ENCODE measurements at places on chromosomes 12 and 14.

GRCh38 chr12:43980627-43981191 is 144.8 kb downstream of the TMEM117 start:
- no peak for DNase-seq

GRCh38 chr14:22314183-22314820 is 274.7 kb downstream of the DAD1 start:
- no peak for DNase-seq

DNA sequence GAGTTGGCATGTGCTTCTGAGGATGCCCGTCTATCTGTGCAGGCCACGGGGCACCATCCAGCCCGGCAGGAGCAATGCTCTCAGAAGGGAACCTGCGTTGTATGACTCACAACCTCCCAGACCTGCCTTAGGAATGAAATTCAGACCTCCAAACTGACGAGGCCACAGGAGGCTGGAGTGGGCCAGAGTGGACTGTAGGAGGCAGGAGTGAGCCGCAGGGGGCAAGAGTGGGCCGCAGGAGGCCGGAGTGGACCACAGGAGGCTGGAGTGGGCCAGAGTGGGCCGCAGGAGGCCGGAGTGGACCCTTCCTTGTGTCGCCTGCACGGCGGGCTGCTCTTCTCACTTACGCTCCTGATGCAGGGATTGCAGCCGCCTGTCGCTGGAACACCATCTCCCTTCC is 11.1 kb upstream of the FBRSL1 start:
- no peak for DNase-seq

- DNase-seq = no peak
Observed at GRCh38 chr12:108321688-108322087, 17.4 kb downstream of the CMKLR1 start.

GRCh38 chr12:27460471-27460978 is 14.0 kb downstream of the SMCO2 start:
- peak; percentile 53 for DNase-seq

DNA sequence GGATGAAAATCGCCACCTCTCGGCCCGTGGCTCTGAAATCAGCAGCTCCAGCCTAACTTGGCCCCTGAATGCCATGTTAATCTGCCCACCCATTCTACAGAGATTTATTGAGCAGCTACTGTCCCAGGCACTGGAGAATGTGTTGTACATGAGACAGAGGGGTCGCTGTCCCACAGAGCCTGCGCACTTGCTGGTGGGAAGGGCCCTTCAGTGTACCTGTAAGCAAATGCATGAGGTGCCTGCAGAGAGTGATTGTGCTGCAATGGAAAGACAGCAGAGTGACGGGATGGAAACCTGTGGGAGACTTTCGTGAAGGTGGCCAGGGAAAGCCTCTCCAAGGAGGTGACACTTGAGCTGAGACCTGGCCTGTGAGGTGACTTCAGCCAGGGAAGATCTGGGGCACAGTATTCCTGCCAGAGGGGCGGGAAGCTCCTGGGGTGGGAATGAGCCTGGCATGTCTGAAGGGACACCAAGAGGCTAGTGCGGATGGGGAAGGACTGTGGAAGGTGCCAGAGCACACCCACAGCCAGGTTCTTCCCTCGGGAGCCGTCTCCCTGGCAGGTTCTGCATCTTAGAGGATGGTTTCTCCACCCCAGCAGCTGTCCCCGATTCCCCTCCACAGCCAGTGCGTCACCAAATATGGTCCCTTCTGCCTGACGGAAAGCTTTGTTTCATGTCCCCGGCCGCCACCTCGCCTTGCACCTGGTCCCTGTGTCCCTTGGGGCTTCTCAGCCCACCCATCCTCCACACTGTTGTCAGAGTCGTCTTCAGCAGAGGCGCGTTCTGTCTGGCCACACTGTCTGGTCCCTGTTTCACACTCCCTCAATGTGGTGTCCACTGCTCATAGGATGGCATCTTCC is 8.7 kb downstream of the SMIM41 start:
- DNase-seq = no peak

DNA sequence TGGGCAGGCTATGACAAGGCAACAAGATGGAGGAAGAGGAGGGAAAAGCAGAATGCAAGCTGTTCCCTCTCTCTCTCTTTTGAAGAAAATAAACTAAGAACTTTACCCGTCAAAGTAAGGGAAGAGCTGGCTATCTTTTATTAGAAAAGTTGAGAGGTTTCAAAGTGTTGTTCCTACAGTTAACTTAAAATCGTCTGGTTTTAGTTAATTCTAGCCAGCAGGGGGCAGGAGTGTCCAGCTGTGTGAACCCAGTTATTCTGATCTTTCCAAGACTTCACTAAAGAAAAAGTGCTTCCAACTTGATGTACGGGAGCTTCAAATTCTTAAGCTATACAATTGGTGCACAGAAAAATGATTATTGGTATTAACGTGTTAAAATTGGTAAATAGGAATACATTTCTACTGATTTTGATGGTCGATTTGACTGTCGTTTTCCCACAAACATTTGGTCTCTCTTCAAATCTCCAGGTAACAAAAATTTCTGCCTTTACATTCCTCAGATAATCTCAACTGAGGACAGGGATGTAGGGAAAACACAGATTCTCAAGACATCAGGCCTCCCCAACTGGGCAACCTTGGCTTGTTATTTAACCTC is 28.4 kb upstream of the MON2 start:
- peak; percentile 66 for DNase-seq

GRCh38 chr12:123253641-123254459 is 17.8 kb downstream of the CDK2AP1 start:
- no peak for DNase-seq

- DNase-seq = no peak
Observed at GRCh38 chr12:46410495-46410894, 37.9 kb upstream of the SLC38A2 start.

GRCh38 chr14:74638066-74638465 is 26.0 kb upstream of the LTBP2 start:
- no peak for DNase-seq

DNA sequence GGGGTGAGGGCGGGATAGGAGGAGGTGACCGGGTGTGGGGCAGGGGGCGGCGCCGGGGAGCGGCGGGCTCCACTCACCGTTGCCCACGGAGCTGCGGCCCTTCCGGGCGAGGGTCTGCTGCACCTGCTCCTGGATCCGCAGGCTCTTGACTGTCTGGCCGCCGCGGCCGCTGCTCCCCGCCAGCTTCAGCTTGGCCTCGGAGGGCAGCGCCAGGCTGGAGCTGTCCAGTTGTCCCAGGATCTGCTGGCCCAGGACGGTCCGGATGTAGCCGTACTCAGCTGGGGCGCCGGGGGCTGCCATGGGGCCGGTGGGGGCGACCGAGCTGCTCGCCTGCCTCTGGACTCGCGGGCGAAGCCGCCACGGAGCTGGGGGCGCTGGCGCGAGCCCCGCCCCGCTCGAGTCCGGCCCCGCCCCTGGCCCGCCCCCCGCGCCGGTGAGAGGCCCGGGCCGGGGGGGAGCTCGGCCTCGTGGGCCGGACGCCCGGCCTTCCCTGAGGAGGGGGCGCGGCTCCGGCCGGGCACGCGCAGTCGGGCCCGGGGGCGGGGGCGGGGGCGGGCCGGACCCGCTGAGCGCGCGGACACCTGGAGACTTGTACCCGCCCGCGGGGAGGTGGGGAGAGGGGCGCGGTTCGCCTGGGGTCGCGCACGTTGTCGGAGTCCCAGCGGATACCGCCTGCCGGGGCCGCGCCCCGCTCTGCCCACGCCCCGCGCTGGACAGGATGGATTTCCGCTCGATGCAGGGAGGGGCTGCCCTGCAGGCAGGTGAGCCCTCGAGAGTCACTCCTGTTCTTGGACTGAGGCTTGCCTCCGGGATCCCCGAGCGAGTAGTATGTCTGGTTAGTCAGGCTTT is at the start of gene PKP2:
Gene PKP2, minus strand, starts transcription at position 346 of the 849 bp plus-strand sequence. Its CDS starts 46 bp downstream, at position 300.
- DNase-seq = peak; percentile 16

GRCh38 chr14:33551963-33552362 is 398.9 kb downstream of the EGLN3 start:
- DNase-seq = no peak

DNA sequence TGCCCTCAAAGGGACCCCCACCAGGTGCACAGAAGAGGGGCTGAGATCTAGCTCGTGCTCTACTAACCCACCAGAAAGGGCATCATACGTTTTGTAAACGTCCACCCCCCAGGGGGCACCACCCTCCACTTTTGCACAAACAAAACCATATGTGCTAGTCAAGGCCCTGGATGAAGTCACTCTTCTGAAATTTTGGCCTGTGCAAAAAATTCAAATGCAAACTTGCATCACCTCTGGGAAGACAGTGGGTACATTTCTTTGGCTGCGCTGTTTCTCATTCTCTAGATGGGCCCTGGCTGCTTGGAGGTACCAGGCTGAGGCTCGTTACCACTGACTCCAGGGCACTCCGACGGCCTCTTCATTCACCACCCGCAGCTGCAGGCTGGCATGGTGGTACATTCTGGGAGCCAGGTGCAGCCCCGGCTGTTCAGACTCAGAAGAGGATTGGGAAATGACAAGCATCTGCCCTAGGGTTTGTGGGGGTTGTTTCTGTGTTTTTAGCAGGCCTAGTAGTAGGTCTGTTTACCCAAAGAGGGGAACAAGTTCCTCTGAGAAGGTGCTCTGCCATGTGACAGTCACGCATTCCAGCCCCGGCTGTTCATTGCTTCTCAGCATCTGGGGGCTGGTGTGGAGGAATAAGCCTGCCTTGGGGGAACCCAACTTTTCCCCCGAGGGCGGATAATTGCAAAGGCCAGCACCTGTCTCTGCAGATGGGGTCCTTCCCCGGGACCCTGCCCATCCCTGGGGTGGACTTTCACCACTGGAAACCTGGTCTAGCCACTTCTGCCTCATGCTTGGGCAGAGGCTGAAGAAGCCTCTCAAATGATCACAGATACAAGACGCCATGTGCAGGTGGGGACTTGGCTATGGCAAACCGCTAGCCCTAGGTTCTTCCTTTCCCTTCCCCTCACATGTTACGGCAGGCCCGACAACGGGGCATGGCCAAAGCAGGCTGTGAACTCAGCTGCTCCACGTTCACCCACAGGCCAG is 147.6 kb downstream of the DPF3 start:
- DNase-seq = no peak

DNA sequence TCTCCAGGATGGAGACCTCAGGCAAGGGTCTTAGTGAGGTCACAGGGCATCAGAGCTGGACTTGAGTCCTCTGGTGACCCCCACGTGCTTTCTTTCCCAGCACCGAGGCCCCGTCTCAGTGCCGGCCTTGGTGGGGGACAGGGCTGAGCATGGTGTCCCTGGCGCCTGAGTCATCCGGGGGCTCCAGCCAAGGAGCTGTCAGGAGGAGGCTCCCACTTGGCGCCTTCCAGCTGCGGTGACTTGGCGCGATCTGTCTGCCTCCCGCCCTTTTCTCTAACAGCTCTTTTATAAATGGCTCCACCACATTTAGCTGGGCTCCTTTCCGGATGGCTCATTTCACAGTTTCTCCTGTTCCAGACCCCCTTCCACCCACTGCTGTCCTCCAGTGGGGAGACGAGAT is 60.4 kb downstream of the PRMT8 start:
- no peak for DNase-seq

DNA sequence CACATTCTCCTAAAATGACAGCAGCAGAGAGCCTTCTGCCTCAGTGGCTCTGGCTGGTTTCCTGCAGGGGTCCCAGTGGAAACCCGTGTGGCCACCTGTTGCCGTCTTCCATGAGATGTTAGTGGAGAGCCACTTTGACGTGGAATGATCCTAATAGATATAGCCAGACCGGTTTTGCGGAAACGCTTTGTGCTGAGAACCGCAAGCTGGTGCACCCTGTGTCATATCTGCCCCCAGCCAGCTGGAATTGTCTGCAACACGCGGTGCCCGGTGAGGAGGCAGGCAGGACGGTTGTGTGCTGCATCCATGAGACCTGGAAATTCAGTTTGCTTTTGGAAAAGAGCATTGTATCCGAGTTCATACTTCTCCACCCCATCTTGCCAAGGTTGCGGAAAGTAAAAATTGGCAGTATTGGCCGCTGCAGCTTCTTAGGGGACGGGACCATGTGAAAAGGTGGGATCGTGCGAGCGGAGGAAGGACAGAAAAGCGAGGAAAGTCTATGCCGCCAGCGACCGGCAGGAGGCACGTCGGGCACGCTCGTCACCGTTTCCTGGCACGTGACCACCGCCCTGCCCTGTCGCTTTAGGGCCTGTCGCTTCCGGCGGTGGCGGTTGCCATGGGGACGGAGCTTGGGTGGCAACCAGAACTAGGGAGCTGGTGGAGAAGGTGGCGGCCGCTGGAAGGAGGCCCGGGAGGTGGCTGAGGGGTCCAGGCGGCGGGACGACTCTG is at the start of gene CFAP251:
Gene CFAP251, plus strand, starts transcription at position 643 of the 729 bp plus-strand sequence. CDS start 2,714 bp downstream, outside the sequence.
- peak; percentile 98 for DNase-seq

DNA sequence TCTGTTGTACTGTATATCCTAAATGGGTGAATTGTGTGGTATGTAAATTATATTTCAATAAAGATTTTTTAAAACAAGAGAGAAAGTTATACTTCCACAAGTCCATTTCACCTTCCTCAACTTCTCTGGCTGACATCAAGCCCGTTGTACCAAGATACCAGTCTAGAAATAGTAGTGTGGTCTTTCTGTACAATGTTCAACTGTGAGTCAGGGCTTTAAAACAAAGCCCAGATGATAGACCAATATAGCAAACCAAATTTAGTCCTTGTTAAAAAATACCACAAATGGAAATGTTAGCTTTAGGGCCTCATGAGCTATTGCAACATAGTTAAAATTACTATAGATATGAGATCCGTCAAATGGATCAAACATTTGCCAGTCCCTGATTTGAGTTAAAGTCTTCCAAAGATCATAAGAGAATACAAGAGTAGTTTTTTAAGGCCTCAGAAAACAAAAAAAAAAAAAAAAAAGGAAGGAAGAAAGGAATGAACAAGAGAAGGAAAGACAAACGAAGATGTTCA is 49.0 kb upstream of the EGLN3 start:
- DNase-seq = no peak

GRCh38 chr14:49946320-49947141 is 53.6 kb downstream of the ARF6 start:
- DNase-seq = peak; percentile 49

- no peak for DNase-seq
Observed at GRCh38 chr14:76763096-76764041, 2.1 kb downstream of the VASH1 start.

DNA sequence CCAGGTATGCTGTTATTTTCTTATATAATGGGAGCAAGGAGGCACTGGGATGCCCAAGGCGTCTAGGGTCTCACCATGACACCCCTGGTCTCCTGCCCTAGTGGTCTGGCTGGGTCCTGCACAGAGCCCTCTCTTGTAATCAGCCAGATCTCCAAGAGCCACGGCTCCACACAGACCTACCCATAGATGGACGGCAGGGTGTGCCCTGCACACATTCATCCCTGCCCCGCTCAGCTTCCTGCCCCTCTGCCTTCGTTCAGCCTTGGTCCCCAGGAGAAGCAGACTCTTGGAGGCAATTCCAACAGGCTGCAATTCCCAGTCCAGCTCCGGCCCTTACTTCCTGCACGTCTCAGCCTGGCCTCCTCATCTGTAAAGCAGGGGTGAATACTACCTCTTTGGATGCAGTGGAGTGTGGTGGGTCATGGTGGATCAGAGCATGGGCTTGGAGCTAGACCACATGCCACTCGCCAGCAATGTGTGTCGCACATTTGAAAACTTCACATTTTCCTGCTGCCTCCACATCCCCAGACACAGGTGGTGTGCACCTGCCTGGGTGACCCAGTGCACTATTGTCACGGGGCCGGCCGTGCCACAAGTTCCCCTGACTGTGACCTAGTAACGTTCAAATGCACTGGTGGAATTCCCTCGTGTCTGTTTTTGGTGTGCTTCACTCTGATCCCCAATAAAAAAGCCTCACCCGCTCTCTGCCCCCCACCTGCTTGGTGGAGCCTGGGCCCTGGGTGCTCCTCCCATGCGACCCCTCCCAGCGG is 171.1 kb upstream of the PRMT8 start:
- DNase-seq = no peak

Data from activated CD4-positive, alpha-beta T cell treated with anti-CD3 and anti-CD28 coated beads for 48 hours (primary cell).